Lung (tissue), 17 donors: ENCODE measurements at places on chromosomes 12 and 14.

GRCh38 chr12:6871052-6871957, 1.8 kb downstream of the SPSB2 start:
- DNase-seq, result no peak

- peak; percentile 39 for DNase-seq
Measured at GRCh38 chr12:64824500-64825142, at the start of gene TBC1D30. Gene TBC1D30, plus strand, starts transcription at chr12:64824647. Its CDS starts 233 bp downstream, at chr12:64824880.

- peak; percentile 76 for DNase-seq
Measured at GRCh38 chr12:53051058-53051880, 1.4 kb downstream of the TNS2 start.

DNA sequence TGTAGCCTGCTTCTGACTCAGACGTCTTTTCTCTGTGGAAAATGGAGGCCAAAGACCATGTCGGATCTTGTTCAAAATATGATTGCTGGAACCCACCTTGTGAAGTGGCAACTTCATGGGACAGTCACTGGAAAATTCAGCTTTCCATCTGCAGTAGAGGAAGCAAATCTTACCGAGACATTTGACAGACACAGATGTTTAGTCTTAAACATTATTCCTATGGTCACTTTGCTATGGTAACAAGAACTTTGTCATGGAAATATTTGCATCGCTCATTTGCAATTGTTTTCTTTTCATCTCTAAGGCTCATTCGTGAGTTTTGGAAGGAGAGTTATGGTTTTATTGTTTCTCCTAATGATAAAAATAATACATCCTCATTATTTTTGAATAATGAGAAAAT, 98.3 kb upstream of the HIF1A start:
- DNase-seq, result peak; percentile 33

- DNase-seq, result no peak
Measured at GRCh38 chr12:113302886-113303640, 31.8 kb downstream of the SLC8B1 start.

- DNase-seq, result peak; percentile 49
Measured at GRCh38 chr12:6074979-6075585, 49.4 kb downstream of the VWF start.

- no peak for DNase-seq
Measured at GRCh38 chr12:78931466-78931990, 67.0 kb downstream of the SYT1 start.

DNA sequence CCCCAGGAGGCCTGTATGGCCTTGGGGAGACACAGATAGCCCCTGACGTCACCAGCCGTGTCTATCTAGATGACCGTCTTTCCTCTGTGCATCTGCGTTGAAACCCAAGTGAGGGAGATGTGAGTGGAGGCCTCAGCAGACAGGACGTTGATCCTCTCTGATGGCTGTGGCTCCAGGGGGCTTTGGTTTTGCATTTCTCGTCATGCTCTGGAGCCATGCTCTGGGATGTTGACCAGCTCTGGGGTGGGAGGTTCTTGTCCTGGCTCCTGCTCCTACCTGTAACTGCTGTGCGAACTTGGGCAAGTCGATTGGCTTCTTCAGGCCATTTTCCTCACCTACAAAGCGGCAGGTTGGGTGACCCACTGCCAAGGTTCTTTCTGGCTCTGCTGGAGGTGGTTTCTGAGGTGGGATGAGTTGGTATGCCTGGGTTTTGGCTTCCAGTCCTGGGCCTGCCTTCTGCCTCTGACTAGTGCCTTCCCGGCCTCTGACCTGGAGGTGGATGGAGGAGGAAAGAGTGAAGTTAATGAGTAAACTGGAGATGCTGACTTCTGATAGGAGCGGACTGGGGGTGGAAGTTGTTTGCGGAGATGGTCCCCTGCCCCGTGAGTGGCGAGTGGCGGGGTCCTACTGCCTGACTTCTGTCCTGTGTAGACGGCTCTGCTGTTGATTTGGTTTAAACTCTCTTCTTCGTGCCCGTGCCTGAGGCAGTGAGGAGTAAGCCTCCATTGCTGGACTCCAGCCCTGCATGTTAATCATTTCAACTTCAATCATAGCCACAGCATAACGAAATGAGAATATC, 8.4 kb downstream of the TSPAN9 start:
- DNase-seq, result no peak

GRCh38 chr14:91173904-91174303, 60.0 kb downstream of the DGLUCY start:
- no peak for DNase-seq
